Stimulated activated CD4-positive, alpha-beta T cell treated with anti-CD3 and anti-CD28 coated beads, TNF-alpha, amount 100 ng/mL, for 1 hour (primary cell): ENCODE measurements at places on chromosomes 4 and X.

DNA sequence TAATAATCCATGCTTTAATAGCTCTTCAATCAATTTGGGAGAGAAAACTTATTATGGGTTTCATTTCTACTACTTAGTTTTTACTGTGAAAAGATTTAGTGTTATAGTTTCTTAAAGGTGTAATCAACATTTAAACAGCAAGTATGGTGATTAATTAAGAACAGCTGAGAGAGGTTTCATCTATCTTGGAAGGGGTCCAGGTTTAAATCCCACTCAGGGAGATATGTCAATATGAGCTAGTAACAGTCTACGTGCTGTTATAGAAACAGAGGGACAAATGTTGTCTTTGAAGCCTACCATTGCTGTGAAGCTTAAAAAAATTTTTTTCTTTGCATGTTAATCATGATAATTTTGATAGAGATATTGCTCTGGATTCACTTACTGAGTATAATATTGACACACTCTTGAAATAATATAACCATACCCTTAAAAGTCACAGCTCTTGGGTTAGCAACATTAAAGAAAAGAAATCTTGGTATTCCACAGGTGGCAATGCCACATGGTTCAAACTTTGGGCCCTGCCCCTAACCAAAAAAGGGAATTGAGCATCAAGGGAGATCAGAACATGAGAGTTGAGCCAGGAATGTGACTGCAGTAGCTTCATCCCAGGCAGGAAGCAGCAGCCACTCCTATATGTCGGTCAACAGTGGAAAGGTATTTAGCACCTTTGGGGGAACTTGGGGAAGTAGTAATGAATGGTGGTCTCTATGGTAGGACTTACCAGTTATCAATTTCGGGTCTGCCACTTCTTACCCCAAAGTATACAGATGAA lies 107.8 kb downstream of the ANK2 start:
- no peak for DNase-seq

GRCh38 chrX:46922611-46923010 lies 10.4 kb downstream of the JADE3 start:
- DNase-seq: no peak

GRCh38 chr4:52836678-52837077 lies 25.4 kb upstream of the RASL11B start:
- DNase-seq: no peak

DNA sequence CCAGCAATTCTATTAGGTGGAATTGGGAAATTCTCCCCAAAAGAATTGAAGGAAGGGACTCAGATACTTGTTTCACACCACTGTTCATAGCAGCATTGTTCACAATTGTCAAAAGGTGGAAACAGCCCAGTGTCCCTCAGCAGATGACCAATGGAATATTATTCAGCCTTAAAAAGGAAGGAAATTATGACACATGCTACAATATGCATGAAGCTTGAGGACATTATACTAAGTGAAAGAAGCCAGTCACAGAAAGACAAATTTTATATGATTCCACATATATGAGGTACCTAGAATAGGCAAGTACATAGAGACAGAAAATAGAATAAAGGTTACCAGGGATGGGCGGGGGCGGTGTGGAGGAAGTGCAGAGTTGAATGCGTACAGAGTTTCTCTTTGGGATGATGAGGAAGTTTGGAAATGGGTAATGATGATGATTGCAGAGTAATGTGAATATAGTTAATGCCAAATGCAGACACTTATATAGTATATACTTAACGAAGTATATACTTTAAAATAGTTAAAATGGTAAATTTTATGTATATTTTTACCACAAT lies 29.6 kb downstream of the DOCK11 start:
- no peak for DNase-seq

- no peak for DNase-seq
These were observed 285.0 kb upstream of the DIPK2B start for GRCh38 chrX:45485719-45486118.

GRCh38 chr4:182310316-182310715 lies 67.1 kb downstream of the TENM3 start:
- no peak for DNase-seq

DNA sequence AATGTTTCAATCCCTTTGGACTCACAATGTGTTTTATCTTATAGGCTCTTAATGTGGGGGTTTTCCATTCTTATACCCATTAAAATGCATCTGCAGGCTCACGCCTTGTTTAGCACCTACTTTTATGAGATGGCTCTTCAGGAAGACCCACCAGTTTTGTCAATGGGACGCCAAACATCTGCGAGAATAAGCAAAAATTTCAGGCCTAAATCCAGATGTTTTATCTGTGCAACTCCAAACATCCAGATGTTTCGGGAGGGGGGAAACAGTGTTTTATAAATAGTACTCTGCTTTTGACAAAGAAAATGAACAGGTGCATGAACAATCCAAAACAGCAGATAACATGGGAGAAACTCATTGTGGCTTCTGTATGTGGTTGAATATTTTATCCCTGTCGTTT lies 342.8 kb downstream of the DHX15 start:
- no peak for DNase-seq

GRCh38 chr4:42715807-42716482 lies 59.0 kb upstream of the ATP8A1 start:
- no peak for DNase-seq

GRCh38 chrX:39703307-39703706 lies 394.5 kb downstream of the BCOR start:
- no peak for DNase-seq

GRCh38 chrX:46573331-46573891 lies at the start of gene CHST7:
Gene CHST7, plus strand, starts transcription at chrX:46573765. Its CDS starts 167 bp downstream, at chrX:46573932.
- peak; percentile 42 for DNase-seq
